Esophagus squamous epithelium (tissue), 5 donors: ENCODE measurements at places on chromosomes 7 and 10.

DNA sequence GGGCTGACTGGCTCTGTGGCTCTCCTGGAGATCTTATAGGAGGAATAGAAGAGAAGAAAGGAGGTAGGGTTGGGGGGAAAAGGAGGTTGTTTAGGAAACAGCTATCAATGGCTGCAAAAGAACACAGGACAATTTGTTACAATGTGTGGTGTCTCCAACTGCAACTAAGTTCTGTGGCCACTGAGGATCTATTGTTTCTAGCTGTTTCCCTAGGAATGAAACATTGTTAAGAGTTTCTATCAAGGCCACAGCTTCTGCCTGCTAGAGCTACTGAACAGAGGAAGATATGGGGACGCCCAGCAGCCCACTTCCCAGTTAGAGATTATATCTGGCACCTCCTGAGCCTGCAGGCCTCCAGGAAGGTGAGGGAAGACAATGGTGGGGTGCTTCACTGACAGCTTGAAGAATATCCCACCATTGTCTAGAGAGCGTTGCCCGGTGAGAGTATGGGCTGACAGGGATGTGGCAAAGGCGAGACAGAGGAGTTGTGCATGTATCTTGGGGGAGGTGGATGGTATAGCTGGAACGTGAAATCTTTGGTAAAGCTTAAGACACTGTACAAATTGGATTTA is 4.0 kb downstream of the SCD start:
- no peak for DNase-seq

DNA sequence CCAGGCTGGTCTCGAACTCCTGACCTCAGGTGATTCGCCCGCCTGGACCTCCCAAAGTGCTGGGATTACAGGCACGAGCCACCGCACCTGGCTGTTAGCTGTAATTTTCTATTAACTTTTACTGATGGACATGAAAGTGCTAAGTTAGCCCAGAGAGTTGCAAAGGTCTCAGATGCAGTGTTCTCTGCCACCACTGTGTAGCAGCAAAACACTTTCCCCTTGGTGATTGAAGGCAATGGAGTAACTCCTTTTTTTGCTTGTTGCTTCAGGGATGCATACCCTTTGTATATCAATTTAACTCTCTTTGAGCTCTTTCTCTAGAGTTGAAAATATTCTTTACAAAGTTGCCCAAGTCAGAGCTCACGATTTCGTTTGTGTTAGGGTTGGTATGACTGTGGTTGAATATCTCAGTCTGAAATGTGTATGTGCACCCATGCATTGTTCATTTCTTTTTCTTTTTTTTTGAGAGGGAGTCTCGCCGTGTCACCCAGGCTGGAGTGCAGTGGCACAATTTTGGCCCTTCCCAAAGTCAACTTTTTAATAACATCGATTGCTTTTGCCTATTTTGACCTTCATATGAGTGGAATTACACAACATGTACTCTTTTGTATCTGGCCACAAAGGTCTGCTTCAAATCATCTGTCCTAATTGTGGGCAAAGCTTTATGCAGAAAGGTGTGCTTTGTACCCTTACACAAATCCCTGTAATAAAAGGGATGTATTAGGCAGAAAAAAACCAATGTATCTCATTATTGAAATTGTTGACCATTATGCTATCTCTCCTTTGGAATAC is 52.6 kb downstream of the GTF2I start:
- no peak for DNase-seq

DNA sequence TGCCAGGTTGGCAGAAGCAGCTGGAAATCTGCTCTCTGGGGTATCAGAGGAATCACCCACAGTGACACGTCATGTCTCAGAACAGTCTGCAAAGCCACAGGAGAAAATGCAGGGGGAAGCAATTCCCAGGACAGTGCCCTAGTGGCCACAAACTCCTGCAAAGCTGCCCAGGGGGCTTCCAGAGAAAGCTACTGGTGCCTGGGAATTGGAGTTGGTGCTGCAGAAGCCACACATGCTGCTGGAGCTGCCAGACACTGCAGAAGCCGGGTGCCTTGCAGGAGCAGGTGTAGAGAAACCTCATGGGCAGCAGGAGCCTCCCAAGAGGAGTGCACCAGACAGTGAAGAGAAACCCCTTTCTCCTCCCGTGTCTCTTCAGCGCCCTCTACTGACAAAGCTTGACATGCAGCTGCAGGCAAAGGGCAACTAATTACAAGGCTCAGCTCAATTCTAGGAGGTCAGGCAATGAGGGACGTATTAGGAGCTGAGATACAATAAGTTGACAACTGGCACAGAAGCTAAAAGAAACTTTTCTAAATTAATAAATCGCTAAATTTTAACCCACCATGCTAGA is 30.2 kb upstream of the NUB1 start:
- no peak for DNase-seq

DNA sequence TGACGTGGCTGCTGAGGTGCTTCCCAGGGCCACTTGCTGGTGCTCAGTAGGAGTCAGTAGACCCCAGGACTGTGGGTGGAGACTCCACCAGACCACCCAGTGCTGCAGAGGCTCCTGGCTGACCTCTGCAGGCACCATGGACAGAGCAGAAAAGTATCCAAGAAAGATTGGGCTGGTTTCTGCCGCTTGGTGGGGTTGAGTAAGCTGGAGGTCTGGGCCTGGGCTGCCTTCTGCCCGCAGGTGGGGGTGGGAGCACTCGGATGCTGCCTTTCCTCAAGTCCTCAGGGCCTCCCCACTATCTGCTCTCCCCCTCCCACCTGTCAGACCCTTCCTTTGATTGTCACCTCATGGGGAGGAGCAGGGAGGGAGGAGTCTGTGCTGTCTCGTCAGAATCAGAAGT is 91.6 kb downstream of the WDR37 start:
- DNase-seq: no peak

- DNase-seq: no peak
Observed at GRCh38 chr7:2451171-2452073, 24.8 kb downstream of the GRIFIN start.

DNA sequence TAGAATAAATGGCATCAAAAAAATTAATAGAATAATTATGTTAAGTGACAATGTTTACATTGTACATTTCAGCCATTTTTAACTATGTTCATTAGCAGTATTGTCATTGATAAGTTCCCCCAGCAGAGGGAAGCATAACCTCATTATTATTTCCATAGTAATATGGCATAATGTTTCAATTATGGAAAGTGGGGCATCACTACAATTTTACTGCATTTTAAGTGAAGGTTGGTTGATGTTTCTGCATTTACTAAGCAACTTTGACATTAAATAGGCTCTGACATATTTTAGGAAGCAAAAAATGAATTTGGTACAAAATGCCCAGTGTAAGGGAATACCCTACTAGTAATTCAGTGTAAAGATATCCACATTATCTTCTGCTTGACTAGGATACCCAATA is 218.3 kb downstream of the SEMA3A start:
- DNase-seq: no peak

DNA sequence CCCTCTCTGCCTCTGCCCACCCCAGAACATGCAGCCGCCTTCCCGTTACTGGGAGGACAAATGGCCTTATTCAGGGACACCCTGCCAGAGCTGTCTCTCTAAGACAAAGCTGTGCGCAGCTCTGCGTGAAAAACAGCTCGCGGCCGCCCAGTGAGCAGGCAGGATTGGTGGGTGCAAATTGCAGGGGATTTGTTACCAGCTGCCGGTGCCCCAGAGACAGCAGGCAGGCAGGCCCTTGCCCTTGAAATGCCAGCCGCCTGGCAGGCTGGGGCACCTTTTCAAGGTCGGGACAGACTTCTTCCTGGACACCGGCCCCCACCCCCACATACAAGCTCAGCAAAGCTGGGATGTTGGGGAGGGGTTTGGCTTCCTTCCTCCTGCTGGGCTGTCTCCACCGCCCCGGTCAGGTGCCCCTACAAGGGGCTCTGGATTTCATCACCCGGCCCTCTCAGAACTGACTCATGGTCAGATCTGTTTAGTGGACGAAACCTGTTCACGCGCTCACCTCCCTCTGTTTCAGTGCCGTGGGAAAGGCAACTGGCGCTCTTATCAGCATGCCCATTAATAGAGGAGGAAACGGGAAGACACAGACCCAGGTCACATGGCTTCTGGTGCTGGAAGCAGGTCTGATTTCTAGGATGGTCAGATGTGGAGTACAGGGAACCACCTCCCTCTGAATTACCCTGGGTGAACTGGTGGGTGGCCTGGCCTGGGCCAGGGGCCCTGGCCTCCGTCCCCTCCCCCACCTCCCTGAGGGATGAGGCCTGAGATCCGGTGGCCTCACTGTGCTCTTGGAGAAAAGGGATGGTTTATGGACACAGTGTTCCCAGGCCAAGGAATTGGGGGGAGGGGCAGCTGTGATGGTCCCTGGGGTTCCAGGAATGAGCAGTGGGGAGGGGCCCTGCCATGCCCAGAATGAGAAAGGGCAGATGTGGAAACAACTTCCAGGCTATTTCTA is 123.9 kb upstream of the PPIF start:
- no peak for DNase-seq

- DNase-seq: no peak
Observed at GRCh38 chr7:673681-674453, 52.6 kb upstream of the DNAAF5 start.

- no peak for DNase-seq
Observed at GRCh38 chr10:122307669-122308416, 36.7 kb downstream of the BTBD16 start.

DNA sequence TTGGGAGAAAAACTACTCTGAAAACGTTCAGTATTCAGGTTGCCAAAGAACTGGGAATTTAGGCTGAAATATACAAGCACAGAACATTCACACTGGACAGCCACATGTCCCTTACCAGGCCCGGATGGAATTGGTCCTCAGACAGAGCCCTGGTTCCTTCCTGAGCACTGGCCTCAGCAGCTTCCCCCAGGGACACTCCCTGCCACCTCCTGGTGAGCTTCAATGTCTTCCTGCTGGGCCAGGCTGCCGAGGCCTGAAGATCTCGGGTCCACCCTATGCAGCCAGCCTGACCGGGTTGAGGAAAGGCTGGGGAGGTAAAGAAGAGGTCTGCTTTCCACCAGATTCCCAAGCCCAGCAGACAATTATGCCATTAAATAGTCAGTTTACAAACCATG is 24.8 kb downstream of the LEP start:
- no peak for DNase-seq

DNA sequence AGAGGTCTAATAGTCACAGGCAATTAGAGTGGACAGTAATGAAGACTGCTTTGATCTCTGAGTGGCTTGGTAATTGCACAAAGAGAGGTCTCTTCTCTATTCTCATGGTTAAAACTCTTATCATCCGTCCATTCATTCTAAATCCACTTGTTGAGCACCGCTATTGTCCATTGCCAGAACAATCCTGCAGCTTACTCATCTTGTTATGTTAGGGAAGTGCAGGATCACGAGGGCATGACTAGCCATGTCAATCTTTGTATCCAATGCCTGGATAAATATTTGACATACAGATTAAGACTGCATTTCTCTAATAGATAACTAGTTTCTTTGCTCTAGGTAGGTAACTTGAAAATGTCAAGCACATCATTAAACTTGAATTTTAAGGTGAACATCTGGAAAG is 14.9 kb downstream of the SFTPD start:
- DNase-seq: no peak

- DNase-seq: no peak
Observed at GRCh38 chr7:148694631-148695030, 4.1 kb upstream of the CUL1 start.
